ENCODE measurements at places on chromosomes 16 and 17. TPM values are rescaled to one million over a fixed set of nuclear protein-coding genes. Genes with fewer than 3 reads are reported as not detected.

KRTAP16-1 gene
- polyA plus RNA-seq, result not detected

SGSM2 gene
- polyA plus RNA-seq, result 1.8 TPM

TNFSF13 gene
- not detected for polyA plus RNA-seq

KRT34 gene
- polyA plus RNA-seq, result not detected

TOP3A gene
- 3.7 TPM for polyA plus RNA-seq

NOMO2 gene
- polyA plus RNA-seq, result 500 TPM

CCDC40 gene
- 0.73 TPM for polyA plus RNA-seq

TUFM gene
- polyA plus RNA-seq, result 84.1 TPM

FN3K gene
- 0.91 TPM for polyA plus RNA-seq

ADAM11 gene
- polyA plus RNA-seq, result 1.5 TPM

RPS15A gene
- polyA plus RNA-seq, result 514 TPM

KCTD19 gene
- polyA plus RNA-seq, result not detected

CDH3 gene
- 0.32 TPM for polyA plus RNA-seq
